RKO (cell line): ENCODE measurements at places on chromosomes 6 and 20.

- no peak for DNase-seq
Measured at GRCh38 chr6:82511546-82511945, 147.9 kb downstream of the TPBG start.

- DNase-seq: no peak
Measured at GRCh38 chr6:150687508-150687907, 87.8 kb downstream of the PLEKHG1 start.

GRCh38 chr20:23609486-23610109 lies 3.9 kb upstream of the CST9 start:
- no peak for DNase-seq

DNA sequence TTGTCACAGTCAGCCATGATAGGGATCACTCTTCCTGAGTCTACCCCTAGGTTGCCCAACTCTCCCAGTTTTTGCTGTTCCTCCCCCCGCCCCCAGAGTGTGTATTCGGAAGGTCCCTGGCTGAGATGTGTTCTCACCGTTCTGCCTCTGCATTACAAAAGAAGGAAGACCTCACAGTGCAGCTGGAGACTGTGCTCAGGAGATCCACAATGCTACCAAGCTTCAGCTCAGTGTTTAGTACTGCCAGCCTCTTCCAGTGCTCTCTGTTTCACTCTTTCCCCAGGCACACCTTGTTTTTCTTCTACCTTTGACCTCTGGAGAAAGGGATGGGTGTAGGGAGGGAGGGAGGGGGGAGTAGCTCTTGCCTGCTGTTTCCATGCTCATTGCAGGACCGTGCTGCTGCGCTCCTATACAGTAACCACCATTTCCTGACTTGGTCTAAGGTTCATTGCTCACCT lies 13.4 kb upstream of the MOCS1 start:
- DNase-seq: no peak

- peak; percentile 75 for DNase-seq
Measured at GRCh38 chr20:46230801-46231282, 77.5 kb downstream of the CDH22 start.

GRCh38 chr6:130105996-130106704 lies 87.8 kb downstream of the L3MBTL3 start:
- no peak for DNase-seq

DNA sequence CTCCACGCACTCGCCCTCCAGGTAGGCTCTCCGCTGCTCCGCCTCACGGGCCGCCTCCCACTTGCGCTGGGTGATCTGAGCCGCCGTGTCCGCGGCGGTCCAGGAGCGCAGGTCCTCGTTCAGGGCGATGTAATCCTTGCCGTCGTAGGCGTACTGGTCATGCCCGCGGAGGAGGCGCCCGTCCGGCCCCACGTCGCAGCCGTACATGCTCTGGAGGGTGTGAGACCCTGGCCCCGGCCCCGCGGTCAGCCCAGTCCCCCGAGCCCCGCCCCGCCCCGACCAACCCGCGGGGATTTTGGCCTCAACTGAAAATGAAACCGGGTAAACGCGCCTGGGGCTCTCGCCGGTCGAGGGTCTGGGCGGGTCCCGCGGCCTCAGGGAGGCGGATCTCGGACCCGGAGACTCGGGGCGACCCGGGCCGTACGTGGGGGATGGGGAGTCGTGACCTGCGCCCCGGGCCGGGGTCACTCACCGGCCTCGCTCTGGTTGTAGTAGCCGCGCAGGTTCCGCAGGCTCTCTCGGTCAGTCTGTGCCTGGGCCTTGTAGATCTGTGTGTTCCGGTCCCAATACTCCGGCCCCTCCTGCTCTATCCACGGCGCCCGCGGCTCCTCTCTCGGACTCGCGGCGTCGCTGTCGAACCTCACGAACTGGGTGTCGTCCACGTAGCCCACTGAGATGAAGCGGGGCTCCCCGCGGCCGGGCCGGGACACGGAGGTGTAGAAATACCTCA lies 598 bp downstream of the HLA-B start:
- DNase-seq: no peak

GRCh38 chr6:44072959-44073611 lies 54.2 kb downstream of the MRPL14 start:
- peak; percentile 85 for DNase-seq

- DNase-seq: no peak
Measured at GRCh38 chr6:105545228-105545920, 142.5 kb upstream of the PREP start.

GRCh38 chr6:17740559-17741220 lies 34.0 kb upstream of the NUP153 start:
- no peak for DNase-seq

- DNase-seq: peak; percentile 40
Measured at GRCh38 chr20:38152621-38153221, 12.3 kb downstream of the TGM2 start.
